ENCODE measurements at places on chromosomes 2 and 18.

DNA sequence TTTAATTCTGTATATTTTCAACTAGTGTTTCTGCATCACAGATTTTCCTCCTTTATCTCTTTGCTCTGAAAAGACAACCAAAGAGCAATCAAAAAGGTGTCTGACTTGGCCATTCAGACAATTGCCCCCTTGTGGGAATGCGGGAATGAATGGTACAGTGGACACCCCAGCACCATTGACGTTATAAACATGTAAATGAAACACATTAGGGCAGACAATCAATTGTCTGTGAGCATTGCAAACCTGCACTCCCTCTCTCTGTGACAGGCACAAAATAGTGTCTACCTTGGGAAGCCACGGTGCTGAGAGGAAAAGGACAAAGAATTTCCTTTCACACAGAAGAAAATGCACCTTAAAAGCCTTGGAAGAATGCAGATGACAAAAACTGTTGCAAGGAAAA, 8.0 kb downstream of the ZEB2 start:
- H3K27ac ChIP-seq = peak overlapping the region; percentile 95
- H3K27me3 ChIP-seq = no peaks in the 10 kb centered on the region
- peaks cover 18% of the 10 kb centered on the region for H3K4me1 ChIP-seq
- H3K36me3 ChIP-seq = no peaks in the 10 kb centered on the region

DNA sequence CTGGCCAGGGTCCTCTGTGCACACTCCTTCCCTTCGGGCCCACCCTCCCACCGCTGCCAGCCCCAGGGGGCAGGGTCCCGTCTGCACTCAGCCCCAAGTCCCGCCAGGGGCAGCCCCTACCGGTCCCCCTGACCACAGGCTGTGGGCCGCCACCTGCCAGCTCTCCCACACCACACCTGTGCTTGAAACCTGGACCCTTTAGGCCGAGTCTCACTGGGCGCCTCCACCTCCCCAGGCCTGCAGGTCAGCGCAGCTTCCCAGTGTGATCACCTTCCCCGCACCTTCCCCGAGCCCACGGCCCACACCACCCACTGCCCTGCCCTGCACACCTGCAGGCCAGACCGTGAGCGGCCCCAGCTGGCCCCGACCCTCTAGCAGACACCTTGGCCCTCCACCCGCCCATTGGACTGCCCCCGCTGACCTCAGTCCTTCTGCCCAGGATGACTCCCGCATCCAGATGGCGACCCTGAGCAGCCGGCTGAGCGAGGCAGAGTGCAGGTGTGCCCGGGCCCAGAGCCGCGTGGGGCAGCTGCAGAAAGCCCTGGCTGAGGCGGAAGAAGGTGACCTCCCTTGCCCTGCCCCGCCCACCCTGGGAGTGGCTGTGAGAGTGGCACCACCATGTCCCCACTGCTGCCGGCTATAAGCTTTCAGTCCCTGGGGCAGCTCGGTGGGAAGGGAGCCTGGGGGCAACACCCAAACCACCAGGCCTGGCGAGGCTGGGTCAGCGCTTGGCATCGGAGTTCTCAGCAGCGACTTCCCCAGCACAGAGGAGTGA, 31.3 kb upstream of the SNED1 start:
- no peaks in the 10 kb centered on the region for H3K27me3 ChIP-seq
- no peak overlapping the region for H3K4me3 ChIP-seq
- peaks cover 9% of the 10 kb centered on the region for H3K4me1 ChIP-seq

GRCh38 chr18:74674487-74674886, 76.8 kb downstream of the ZNF407 start:
- no peaks in the 10 kb centered on the region for H3K27me3 ChIP-seq
- no peak for DNase-seq
- H3K4me1 ChIP-seq = no peaks in the 10 kb centered on the region
- no peak overlapping the region for H3K27ac ChIP-seq

GRCh38 chr2:85743304-85743978, 10.3 kb upstream of the ATOH8 start:
- no peaks in the 10 kb centered on the region for H3K36me3 ChIP-seq
- DNase-seq = peak; percentile 63

All from ovary (tissue), 10 donors.